Mammary microvascular endothelial cell (primary cell): ENCODE measurements at places on chromosomes 5 and 9. TPM values are rescaled to one million over a fixed set of nuclear protein-coding genes. Genes with fewer than 3 reads are reported as not detected.

The SLCO6A1 gene
- total RNA-seq = not detected in 2 replicates

The OBP2B gene
- not detected in 2 replicates for total RNA-seq

The EQTN gene
- not detected in 2 replicates for total RNA-seq

The TMEM215 gene
- total RNA-seq = not detected in 2 replicates

The DOCK2 gene
- total RNA-seq = 0.44 and 1.1 TPM in 2 replicates

The FNBP1 gene
- 13.5 and 15.3 TPM in 2 replicates for total RNA-seq

The RGMB gene
- 22.1 and 24.4 TPM in 2 replicates for total RNA-seq

The ZNF366 gene
- total RNA-seq = 14.1 and 16.4 TPM in 2 replicates

The TAF11L10 gene
- total RNA-seq = not detected in 2 replicates

The NIM1K gene
- not detected in 2 replicates for total RNA-seq

The CENPP gene
- 8.7 and 10.7 TPM in 2 replicates for total RNA-seq

The STKLD1 gene
- total RNA-seq = 0.49 TPM in 1 of 2 replicates, not detected in the other

The PRRT1B gene
- not detected in 2 replicates for total RNA-seq
